OCI-M1 (cell line): ENCODE measurements at places on chromosomes 12 and 14.

- DNase-seq: no peak
Measured at GRCh38 chr12:107317751-107318555, 224.6 kb upstream of the CRY1 start.

- peak; percentile 80 for DNase-seq
Measured at GRCh38 chr14:28294834-28295440, 471.6 kb upstream of the FOXG1 start.

- DNase-seq: no peak
Measured at GRCh38 chr14:79680087-79680486, 531.2 kb downstream of the DIO2 start.

- DNase-seq: no peak
Measured at GRCh38 chr14:73189651-73190050, 47.7 kb upstream of the PAPLN start.

GRCh38 chr14:67990576-67990975 is 171.0 kb downstream of the RAD51B start:
- DNase-seq: no peak

- no peak for DNase-seq
Measured at GRCh38 chr12:76685246-76685678, 78.7 kb upstream of the ZDHHC17 start.

- DNase-seq: peak; percentile 1
Measured at GRCh38 chr14:99947695-99948094, 117.5 kb upstream of the EVL start.

DNA sequence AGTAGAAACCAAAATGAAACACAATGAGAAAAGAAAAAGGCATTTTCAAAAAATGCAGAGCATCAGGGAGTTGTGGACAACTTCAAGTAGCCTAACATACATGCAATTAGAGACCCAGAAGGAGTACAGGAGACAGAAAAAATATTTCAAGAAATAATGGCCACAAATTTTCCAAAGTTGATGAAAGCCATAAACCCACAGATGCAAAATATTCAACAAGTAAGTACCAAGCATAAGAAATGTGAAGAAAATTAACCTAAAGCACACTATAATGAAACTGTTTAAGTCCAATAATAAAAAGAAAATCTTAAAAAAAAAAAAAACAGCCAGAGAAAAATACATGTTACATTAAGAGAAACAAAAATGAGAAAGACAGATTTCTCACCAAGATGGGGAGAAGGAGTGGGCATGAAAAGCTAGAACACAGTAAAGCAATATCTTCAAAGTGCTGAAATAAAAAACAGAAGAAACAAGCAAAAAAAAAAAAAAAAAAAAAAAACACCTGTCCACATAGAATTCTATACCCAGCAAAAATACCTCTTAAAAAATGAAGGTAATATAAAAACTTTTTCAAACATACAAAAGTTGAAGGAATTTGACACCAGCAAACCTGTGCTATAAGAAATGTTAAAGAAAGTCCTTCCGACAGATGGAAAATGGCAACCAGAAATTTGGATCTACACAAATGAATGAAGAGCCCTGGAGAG is 77.1 kb downstream of the PRKAB1 start:
- DNase-seq: peak; percentile 17
